ENCODE measurements at places on chromosomes 7 and 10.

DNA sequence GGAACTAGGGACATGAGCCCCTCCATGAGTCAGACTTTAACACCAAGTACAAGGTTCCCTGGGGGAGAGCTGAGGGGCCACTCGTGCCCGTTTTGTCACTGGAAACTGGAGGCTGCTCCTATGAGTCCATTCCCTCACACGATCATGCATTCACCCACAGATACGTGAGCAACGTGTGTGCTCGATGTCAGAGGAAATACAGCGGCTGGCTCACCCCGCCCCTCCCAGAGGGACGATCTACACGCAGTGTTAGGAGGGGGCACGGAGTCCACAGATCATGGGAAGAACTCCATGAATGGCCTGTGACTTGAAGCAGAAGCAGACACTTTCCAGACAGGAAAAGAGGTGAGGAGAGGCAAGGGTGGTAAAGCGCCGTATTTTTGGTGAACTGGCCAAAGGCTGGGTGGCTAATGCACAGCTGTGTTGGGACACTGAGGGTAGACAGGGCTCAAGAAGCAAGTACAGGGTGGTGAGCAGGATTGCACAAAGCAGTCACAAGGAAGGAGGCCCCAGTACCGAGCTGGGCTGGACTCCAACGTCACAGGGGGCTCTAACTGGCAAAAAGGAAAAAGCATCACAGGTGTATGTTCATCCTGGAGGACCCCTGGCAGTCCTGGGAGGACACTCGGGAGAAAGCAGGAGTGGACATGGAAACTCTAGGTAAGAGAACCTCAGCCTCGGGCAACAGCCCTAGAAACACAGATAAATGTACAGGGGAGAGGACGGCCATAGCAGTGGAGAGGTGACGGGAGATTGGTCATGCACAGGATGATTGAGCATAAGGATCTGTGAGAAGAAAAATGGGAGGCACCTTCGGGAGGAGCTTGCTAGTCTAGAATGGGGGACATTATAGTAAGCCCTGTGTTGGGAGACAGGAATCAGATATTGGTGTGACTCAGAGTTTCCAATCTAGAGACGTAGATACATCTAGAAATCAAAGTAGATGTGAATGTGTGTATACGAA, 41.2 kb downstream of the TNS3 start:
- DNase-seq, result no peak

DNA sequence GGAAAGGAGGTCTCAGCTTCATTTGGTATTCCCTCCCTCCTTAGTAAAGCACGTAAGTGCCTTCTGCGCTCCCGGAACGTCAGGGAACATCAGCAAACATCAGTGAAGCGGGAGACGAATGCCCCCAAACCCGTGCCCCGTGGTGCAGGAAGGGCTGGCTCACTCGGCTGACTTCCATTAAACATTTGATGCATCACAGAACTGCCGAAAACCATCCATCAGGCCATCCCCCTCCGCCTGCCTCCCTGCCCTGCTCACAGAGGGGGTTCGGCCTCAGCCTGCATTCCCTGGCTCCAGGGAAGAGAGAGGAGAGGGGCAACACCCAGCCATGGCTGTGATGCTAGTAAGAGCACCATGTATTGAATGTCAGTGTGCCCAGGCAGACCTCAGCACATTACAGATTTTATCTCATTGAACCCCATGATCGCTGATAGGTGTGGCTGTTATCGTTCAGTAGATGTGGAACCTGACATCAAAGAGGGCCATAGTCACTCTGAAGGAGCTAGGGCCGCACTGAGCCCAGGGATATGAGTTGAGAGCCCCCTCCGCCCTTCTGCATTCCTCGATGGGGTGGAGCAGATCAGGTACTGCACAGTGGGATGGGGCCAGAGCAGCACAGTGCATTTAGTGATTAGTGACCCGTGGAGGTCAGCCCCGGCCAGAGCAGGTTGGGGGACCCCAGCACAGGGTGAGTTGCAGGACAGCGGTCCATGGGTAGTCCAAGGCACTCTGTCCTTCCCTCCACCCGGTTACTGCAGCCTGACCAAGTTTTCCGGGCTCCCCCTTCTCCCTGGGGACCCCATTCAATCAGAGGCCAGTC, 146.4 kb downstream of the RPS24 start:
- no peak for DNase-seq

DNA sequence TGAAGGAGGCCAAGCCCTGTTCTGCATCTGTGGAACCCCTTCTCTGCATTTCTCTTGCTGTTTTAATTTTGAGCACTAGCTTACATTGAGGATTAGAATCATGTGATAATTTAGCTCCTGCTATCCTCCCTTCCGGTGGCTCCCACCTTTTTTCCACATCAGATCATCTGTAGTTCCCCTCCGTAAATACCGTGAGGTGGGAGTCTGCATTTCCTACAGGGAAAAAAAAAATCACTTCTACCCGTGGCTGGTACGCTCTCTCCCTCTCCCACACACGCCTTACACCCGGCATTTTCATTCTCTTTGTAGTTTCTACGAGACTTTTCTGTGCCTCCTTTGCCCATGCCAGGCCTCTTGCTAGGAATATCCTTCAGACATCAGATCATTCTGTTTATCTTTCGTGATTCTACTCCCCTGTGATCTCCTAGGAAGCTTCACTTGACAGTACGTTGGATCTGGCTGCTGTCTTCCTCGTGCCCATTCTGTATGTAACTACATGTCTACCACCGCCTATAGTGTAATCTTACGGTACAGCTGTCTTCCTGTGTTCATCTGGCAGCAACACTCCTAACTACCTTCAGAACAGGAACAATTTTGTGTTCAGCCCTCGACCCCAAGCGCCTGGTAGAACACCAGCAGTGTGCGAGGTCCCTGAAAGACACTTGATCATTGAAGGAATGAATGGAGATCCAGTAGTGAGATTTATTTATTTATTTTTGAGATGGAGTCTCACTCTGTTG, 41.7 kb upstream of the OCM start:
- DNase-seq, result no peak

- DNase-seq, result peak; percentile 4
Measured at GRCh38 chr10:64733980-64734379, 1212.8 kb downstream of the REEP3 start.

DNA sequence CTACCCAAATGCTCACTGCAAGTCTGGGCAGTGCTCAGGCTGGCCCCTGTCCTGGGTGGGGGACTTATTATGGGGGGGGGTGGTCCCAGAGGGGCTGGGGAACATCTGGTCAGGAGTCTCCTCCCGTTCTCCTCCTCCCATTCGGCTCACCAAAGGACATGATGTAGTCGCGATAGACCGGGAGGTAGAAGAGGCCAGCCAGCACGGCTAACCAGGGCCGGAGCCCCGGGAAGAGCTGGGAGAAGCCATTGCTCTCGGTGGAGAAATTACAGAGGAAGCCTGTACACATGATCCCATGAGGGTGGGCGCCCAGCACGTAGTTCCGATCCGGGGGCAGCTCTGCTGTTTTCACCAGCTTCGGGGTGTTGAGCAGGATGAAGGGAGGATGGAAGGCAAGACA, 2.4 kb downstream of the MOGAT3 start:
- no peak for DNase-seq

GRCh38 chr7:21916176-21916575, 29.5 kb downstream of the CDCA7L start:
- DNase-seq, result no peak

DNA sequence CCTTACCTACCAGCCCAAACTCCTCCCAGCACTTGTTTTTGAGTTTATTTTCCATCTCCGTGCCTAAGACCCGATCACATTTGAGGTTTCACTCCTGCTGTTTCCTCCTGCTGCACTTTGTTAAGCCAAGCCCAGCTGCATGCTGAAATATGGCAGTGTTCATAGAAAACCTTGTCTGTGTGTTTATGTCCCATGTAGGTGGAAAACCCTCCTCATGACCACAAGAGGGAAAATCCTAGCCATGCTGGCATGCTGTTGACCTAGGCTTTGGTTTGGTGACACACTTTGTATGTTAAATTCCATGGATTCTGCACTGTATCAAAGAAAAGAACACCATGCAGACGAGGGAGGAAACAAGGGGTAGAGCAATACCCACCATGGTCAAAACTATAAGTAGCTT, 154.4 kb downstream of the CUBN start:
- no peak for DNase-seq

DNA sequence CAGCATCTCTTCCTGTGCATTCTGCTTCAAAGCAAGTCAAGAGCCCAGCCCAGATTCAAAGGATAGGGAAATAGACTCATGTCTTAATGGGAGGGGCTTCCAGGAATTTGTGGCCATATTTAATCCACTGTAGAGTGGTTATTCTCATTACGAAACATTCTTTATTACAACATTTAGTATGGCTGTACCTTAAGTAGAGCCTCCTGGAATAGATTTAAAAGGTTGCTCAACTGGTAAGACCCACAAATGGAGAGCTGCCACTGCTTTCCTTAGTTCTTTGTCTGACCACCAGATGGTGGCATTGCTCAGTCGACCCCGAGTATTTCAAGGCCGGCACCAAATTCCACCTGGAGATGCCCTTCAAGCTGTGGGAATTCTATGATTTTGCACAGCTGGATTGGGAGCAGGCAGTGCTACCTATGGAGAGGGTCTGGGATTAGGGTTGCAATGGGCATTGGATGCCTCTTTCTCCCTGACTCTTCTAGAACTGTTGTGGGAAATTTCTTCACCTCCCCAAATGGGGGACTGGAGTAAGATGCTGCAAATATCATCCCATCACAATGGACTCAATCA, 102.2 kb downstream of the RBM20 start:
- peak; percentile 43 for DNase-seq

- no peak for DNase-seq
Measured at GRCh38 chr10:16606421-16606820, 84.7 kb upstream of the C1QL3 start.

- DNase-seq, result no peak
Measured at GRCh38 chr10:43259213-43259991, 7.5 kb downstream of the RASGEF1A start.

GRCh38 chr10:46223064-46223480, 63.7 kb upstream of the ANTXRL start:
- no peak for DNase-seq

- DNase-seq, result no peak
Measured at GRCh38 chr7:7897949-7898515, 70.6 kb upstream of the GLCCI1 start.

GRCh38 chr7:94908323-94909178, 1.2 kb downstream of the PPP1R9A start:
- DNase-seq, result peak; percentile 33

DNA sequence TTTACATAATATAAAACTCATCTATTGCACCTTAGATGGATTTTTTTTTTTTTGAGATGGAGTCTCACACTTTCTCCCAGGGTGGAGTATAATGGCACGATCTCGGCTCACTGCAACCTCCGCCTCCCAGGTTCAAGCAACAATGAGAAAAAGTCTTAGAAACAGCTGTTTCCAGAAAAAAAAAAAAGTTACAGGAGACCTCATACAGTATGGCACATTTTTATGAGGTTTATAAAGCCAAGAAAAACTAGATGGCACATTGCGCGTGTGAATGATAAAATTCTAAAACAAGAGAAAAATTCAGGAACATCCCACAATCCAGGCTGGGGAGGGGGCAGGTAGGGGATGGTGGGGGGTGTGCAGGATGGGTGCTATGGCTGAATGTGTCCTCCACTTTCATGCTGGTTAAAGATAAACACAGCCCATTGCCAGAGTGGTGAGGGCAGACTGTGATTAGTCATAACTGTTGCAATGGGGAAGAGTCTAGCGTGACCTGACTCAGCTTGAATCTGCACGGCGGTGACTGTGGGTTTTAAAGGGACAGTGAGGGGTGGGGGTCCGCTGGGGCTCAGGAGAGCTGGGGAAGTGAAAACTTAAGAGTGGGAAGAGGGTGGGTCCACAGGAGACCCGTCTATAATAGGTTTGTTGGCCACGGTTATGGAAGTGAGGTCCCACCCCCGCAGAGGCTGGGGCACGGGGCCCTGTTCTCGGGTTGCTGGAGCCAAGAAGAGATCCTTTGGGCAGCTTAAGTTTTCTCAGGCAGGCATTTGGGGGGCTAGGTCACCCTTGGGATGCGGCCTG, 11.9 kb upstream of the LRRC27 start:
- DNase-seq, result no peak

DNA sequence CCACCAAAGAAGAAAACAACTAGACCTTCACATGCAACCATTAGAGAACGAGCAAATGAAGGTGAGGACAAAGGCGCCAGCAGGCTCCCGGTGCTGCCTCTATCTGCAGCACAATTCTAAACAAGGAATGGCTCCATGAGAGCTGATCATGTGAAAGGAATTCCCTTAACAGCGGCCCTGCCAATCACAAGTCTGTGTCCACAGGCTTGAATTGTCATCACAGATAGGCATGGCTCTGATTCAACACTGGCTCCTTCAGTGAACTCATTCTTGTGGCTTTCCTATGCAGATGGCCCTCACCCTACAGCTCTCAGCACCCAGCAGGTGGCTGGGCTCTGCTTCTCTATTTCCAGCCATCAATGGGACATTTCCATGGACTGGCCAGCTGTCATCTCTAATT, 36.2 kb downstream of the LAMB1 start:
- no peak for DNase-seq

- no peak for DNase-seq
Measured at GRCh38 chr7:47080816-47081215, 501.1 kb downstream of the TNS3 start.
